ENCODE measurements at places on chromosomes 1 and 21. TPM values are rescaled to one million over a fixed set of nuclear protein-coding genes. Genes with fewer than 3 reads are reported as not detected.
A peak's percentile ranks its signal among the peaks of the same experiment; 100 is the strongest.

Gene FCRL2
- not detected for total RNA-seq

- DNase-seq = no peak
- H3K36me3 ChIP-seq = no peaks in the 10 kb centered on the region
- no peak overlapping the region for H3K4me3 ChIP-seq
- no peak overlapping the region for H3K27ac ChIP-seq
- peaks cover 1% of the 10 kb centered on the region for H3K27me3 ChIP-seq
Observed at GRCh38 chr1:45542591-45542990, 8.0 kb upstream of the AKR1A1 start.

Gene OR6N2
- not detected for total RNA-seq

Gene KLHL20
- total RNA-seq = 22.1 TPM

GRCh38 chr1:220274251-220274855 lies 2.1 kb upstream of the RAB3GAP2 start:
- no peak overlapping the region for H3K4me3 ChIP-seq
- H3K27me3 ChIP-seq = peaks cover 19% of the 10 kb centered on the region
- H3K4me1 ChIP-seq = peaks cover 17% of the 10 kb centered on the region
- DNase-seq = no peak

DNA sequence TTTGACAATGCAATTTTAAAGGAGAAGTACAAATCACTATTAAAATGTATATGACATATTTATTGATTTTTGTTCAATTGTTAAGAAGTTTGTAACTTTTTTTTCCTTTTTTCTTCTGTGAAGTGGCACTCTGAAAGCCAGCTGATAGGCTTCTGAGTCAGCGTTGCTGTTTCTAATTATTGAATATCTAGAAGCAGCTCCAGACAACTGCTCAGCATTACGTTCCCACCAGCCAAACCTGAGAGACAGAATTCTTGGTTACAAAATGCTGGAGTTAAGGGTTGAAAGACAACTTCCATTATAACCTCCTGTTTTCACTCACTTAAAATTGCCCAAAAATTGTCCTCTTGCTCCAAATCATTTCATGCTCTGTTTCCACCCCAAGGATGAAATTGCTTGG lies 31.4 kb upstream of the LMX1A start:
- H3K36me3 ChIP-seq = no peaks in the 10 kb centered on the region
- H3K27ac ChIP-seq = no peak overlapping the region
- peaks cover 73% of the 10 kb centered on the region for H3K27me3 ChIP-seq

- H3K4me3 ChIP-seq = no peak overlapping the region
- peaks cover 8% of the 10 kb centered on the region for H3K36me3 ChIP-seq
- H3K4me1 ChIP-seq = peaks cover 18% of the 10 kb centered on the region
- no peak for DNase-seq
- H3K27ac ChIP-seq = peak overlapping the region; percentile 28
Observed at GRCh38 chr1:179996099-179996498, 41.5 kb downstream of the CEP350 start.

Gene C1orf216
- 11.6 TPM for total RNA-seq
